NCI-H1436 treated with DMSO at 0.1 percent for 48 hours (cell line): ENCODE measurements at places on chromosomes 5 and 9.

- no peak for DNase-seq
Observed at GRCh38 chr5:119694284-119694683, 64.9 kb downstream of the FAM170A start.

- no peak for DNase-seq
Observed at GRCh38 chr9:97280755-97281330, 26.6 kb upstream of the CCDC180 start.

GRCh38 chr5:109721741-109722140, 32.0 kb downstream of the MAN2A1 start:
- DNase-seq: peak; percentile 70

DNA sequence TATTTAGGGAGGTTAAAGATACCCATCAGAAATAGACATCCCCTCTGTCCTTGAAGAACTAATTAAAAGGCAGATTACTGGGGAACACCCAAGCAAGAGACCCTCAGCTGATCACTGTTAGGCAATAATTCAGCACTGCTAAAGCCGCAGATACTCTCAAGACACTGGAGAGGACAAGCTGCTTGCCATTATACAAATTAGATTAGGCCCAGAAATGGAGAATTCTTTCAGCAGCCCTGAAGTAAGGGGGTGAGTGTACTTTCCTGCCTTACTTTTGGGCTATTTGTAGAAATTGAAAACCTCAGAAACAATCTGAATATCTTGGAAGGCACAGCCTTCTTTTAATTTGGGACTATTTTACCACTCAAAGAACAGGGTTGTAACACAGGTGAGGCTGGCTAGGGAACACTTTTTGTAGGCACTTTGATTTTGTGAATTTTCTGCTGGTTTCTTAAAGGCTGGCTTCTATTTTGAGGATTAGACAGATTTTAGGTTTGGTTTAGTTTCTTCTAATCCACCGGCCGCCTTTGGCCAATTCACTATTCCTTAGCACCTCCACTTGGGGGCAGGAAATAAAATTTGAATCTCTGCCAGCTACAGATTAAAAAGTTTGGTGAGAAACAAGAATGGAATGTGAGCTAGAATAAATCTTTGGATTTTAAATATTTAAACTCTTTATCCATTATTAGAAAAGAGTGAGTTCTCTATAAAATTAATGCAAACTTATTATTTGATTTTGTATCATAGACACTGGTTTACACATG, 106.0 kb downstream of the SMARCA2 start:
- DNase-seq: no peak
